Amniotic epithelial cell (primary cell): ENCODE measurements at places on chromosomes 5 and 9.

DNA sequence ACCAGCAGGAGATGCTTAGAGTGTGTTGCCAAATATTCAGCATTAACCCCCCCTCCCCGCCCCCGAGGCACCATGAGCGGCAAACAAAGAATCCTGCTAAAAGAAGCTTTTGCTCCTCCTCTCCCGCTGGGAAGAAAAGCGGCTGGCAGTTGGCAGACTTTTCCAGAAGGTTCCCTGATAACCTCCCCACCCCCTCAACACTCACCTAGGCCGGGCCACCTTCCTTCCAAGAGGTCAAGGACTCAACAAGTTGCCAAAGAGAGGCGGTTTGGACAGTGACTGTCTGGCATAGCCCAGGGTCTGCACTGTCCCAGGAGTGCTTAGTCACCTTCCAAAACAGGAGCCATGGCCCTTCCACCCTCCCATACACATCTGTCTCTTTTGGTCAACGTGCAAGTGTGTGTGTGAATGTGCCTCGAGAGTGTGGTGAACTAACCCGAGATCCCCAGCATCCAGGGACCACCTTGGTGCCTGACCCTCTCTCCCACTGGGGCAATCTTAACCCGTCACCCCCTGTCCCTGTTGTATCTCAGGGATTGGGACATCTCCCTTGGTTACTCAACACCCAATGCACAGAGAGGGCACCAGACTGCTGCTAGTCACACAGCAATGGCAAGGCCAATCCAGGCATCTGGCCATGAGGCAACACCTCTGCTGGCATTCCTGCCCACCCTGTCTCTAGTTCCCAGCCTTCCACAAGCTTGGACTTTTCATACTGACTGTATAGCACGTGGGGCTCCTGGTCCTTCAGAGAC, 18.9 kb downstream of the CAMK2A start:
- no peak for DNase-seq

GRCh38 chr5:81147886-81148571, 85.1 kb upstream of the CKMT2 start:
- no peak for DNase-seq

- DNase-seq, result peak; percentile 10
These were observed 27.3 kb downstream of the NME5 start for GRCh38 chr5:138111937-138112336.

DNA sequence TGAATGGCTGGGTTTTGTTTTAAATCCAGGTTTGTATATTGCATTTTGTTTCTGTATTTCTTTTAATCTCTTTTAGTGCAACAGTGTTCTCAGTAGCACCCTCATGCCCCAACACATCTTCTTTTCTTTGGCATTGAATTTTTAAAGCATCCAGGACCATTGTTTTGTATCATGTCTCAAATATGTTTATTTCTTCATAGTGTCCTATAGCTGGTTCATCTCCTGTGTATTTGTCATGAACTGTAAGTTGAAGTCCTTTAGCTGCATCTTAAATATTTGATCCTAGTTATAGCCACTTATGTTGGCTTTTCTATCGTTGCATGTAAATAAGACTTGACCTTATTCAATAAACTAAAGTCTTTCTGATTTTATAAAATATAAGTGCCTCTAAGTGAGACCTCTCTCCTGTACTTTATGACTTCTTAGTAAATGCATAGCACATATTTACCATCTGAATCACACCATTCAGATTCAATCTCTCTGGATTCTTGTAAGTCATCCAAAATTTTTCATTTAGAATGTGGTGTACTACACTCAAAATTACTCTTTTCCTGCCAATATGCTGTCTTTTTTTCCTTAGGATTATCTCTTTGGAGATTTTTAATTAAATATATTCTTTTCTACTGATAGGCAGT, 21.0 kb upstream of the ERCC6L2 start:
- DNase-seq, result peak; percentile 63

DNA sequence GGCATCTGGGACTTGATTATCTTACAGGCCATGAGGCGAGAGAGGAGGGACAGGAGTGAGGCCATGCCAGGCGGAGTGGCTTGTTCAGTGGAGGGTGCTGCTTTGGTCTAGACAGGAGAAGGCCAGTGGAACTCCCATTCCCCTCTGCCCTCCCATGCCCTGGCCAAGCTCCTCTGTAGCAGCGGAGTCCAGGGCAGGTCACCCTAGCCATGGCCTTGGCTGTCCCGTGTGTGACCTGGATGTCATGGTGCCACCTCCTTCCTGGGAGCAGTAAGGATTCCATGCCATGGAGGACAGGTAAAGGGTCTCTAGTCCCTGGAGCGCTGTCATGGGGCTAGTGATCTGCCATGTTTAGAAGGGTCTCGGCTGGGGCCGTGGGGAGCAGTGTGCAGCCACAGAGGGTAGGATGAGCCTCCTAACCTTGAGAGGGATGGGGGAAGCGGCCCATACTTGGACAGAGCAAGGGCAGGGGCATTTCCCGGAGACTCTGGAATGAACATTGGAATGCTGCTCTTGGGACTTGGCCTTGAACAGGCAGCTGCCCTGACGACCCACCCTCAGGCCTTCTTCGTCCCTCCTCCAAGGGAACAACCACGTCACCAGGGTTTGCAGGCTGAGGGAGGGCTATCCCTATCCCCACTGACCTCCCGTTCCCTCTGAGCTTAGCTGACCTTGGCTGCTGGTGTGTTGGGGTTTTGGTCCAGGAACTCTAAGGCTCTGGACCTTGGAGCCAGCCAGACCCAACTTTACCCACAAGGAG, 100.4 kb downstream of the DAB2IP start:
- no peak for DNase-seq

GRCh38 chr9:25678147-25678666, at the start of gene TUSC1:
Gene TUSC1 (minus strand): TSS chr9:25678444. CDS start chr9:25678312, 132 bp downstream.
- DNase-seq, result peak; percentile 78

DNA sequence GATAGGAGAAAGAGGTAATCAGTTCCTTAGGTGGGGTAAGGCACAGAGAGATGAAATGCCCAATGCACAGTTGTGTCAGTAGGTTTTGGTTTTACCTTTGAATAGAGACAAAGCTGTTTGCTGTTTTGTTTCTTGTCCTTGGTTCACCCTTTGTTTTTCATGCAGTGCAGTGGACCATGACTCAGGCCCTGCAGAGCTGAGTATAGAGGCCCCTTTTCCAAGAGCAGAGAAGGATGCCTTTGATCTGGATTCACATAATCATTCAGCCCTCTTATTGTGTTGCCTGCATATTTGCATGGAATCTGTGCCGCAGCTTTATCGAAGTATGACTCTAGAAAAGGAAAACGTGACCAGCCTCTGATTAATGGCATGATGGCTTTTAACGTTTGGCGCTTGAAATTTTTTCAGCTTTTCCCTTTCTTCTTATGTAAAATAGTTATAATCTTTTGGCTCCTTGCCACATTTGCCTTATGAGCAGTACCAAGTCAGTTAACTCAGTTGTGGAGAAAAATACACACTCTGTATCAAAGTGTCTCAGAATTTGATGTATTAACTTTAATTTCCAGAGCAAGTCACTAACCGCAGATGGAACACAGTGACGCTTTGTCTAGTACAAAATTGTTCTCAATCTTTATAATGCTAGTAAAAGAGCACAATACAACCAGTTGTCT, 197.6 kb downstream of the KDM4C start:
- DNase-seq, result peak; percentile 76

DNA sequence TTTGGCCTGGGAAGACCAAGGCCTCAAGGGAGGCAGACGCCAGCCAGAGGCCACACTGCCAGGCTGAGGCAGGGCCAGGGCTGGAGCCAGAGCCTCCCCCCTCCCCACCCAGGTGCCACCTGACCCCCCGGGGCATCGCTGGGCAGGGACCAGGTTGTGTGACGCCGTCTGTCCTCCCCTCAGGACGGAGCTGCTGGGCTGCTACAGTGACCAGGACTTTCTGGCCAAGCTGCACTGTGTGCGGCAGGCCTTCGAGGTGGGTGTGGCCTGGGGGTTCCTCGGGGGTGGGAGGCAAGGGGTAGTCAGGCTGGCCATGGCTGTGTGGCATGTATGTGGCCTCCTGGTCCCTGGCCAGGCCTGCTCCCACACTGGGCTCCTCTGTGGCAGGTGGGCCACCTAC, 17.9 kb upstream of the DOLPP1 start:
- DNase-seq, result no peak
